GM23338 (cell line): ENCODE measurements at places on chromosomes 12 and 14. TPM values are rescaled to one million over a fixed set of nuclear protein-coding genes. Genes with fewer than 3 reads are reported as not detected.

DNA sequence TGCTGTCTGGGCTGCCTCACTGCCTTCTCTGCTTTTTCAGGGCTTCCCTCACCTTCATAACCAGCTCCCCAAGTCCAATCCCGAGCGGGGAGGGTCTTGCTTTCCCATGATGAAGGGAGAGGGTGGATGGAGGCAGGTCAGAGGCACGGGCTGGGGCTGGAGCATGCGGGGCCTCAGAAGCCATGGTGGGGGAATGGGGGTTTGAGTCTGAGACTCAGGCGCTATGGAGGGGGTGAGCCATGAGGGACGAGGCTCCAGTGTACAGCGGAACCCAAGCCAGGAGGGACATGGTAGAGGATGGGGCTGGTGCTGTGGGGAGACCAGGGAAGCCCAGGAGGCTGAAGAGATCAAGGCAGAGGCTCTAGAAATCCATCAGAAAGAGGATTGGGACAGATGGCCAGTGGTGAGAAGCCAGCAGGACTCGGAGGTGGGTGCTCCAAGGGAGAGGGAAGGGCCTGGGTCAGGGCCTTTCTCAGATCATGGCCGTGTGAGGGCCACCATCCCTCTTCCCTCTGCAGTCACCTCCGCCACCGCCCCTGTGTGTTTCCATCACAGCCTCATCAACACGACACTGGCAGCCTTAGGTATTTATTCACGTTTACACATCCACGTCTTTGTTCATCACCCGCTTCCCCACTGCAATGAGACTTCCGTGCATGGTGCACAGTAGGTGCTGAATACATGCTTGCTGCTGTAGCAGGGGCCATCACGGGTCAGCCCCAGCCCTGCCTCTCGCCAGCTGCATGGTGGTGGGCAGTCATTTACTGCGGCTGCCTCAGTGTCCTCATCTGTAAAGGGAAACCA is 144.7 kb downstream of the ADGRD1 start:
- DNase-seq: no peak

- no peak for DNase-seq
Observed at GRCh38 chr14:30403791-30404190, 155.2 kb upstream of the G2E3 start.

- no peak for DNase-seq
Observed at GRCh38 chr14:36755756-36756155, 94.1 kb downstream of the PAX9 start.

DNA sequence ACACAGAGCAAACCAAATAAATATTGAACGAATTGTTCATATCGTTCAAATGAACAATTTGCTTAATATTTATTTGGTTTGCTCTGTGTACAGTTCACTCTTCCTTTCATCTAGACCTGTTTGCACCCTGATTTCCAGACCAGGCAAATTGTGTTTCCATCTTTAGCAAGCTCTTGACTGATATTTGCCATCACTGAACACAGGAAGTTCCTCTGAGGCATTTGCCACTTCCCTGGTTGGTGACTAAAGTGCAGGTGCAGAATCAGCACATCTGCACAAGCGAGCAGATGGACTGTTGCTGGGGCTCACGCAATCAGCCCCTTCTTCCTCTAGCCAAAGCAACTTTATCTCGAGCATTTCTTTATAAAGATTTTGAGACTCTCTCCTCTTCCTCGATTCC is 112.9 kb downstream of the DAAM1 start:
- DNase-seq: no peak

SPX gene
- total RNA-seq: 0.16 and 1.3 TPM in 2 replicates

SLC11A2 gene
- 48.9 and 68.6 TPM in 2 replicates for total RNA-seq

GRCh38 chr14:105880616-105881015 is 354.2 kb downstream of the TMEM121 start:
- DNase-seq: no peak
